SK-N-SH (cell line): ENCODE measurements at places on chromosomes 7 and 10. TPM values are rescaled to one million over a fixed set of nuclear protein-coding genes. Genes with fewer than 3 reads are reported as not detected.

GRCh38 chr7:29430279-29430949, 133.2 kb upstream of the PRR15 start:
- H3K36me3 ChIP-seq = no peaks in the 10 kb centered on the region
- H3K4me1 ChIP-seq = no peaks in the 10 kb centered on the region
- H3K4me3 ChIP-seq = no peak overlapping the region
- H3K27ac ChIP-seq = no peak overlapping the region

GRCh38 chr10:14415676-14416307, 85.1 kb upstream of the FRMD4A start:
- H3K27me3 ChIP-seq = no peaks in the 10 kb centered on the region
- H3K36me3 ChIP-seq = no peaks in the 10 kb centered on the region
- no peak overlapping the region for H3K27ac ChIP-seq
- no peak overlapping the region for H3K4me3 ChIP-seq
- no peak for DNase-seq

- H3K36me3 ChIP-seq = peaks cover 53% of the 10 kb centered on the region
- H3K27ac ChIP-seq = peak overlapping the region; percentile 90
- DNase-seq = no peak
- H3K4me3 ChIP-seq = no peak overlapping the region
- peaks cover 32% of the 10 kb centered on the region for H3K4me1 ChIP-seq
These were observed 32.3 kb downstream of the CALD1 start for GRCh38 chr7:134811765-134812164.

DNA sequence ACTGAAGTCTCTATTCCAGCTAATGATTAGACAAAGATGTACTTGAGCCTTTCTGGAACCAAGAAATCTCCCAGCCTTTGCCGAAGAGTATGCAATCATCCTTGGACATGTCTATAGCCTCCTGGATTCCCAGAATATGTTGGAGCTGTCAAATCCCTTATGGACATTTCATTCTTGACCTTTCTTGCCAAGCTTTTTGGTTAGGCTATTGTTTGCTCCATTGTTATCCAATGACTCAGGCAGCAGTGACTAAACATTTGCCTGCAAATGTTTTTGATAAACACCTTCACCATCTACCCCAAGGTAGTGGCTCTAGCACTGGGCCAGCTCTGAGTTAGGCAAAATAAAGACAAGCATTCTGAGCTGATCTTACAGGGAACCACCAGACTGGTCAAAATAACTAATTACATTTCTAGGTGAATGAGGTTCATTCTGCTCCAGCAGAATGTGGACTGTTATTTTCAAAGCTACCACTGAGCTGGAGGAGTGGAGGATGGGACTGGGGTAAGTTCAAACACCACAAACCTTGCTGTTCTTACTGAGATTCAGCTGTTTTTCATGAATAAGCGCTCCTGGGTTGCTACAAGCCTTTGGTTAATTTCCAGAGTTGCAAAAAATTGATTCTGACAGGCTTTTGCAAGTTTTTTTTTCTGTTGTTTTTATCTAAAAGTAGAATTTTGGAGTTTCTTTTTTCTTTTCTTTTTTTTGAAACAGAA, 81.0 kb downstream of the TMEM270 start:
- H3K36me3 ChIP-seq = no peaks in the 10 kb centered on the region
- H3K27ac ChIP-seq = peak overlapping the region; percentile 25; the same call in 1 of the 2 replicates
- H3K27me3 ChIP-seq = no peaks in the 10 kb centered on the region

- no peaks in the 10 kb centered on the region for H3K27me3 ChIP-seq
- no peak for DNase-seq
- no peak overlapping the region for H3K27ac ChIP-seq
- no peak overlapping the region for H3K4me3 ChIP-seq
- no peaks in the 10 kb centered on the region for H3K36me3 ChIP-seq
- no peaks in the 10 kb centered on the region for H3K4me1 ChIP-seq
These were observed 25.0 kb downstream of the SPAG6 start for GRCh38 chr10:22370320-22370719.

- H3K27me3 ChIP-seq = no peaks in the 10 kb centered on the region
- no peaks in the 10 kb centered on the region for H3K4me1 ChIP-seq
- H3K4me3 ChIP-seq = no peak overlapping the region
- DNase-seq = no peak
- H3K27ac ChIP-seq = no peak overlapping the region
These were observed 239.3 kb upstream of the PLPP4 start for GRCh38 chr10:120217736-120218135.

DNA sequence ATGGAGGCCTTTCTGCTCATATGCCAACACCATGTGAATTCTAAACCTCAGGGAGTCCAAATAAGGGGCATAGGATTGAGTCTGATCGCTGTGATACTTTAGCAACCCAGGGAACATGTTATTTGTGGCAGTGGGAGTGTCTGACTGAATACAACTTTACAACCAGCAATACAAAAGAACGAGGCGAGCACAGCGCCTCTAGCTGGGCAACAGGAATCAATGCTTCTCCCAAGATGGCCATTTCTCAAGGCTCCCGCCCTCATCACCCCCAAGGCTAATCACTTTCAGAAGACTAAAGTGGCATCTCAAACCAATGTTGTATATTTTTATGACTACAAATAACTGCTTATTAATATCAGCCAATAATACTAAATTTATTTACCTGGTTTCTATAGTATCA, 28.1 kb downstream of the YWHAG start:
- H3K27ac ChIP-seq = no peak overlapping the region
- peaks cover 41% of the 10 kb centered on the region for H3K36me3 ChIP-seq
- H3K4me1 ChIP-seq = peaks cover 18% of the 10 kb centered on the region
- H3K27me3 ChIP-seq = no peaks in the 10 kb centered on the region
- no peak for DNase-seq

DNA sequence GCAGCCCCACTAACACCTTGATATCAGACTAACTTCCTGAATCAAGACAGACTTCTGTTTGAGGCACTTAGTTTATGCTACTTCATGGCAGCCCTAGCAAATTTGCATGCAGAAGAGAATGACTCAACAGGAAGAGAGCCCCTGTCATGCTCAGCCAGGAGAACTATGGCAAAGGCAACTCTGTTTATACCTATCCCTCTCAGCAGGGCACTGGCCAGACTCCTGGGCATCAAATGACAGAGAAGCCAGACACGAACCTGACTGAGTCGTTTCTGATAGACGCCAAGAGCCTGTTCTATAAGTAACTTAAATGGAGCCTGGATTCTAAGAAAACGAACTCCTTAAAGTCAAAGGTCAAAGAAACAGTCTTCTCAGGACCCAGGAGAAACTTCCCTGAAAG, 50.9 kb upstream of the UNC5B start:
- H3K4me1 ChIP-seq = no peaks in the 10 kb centered on the region
- H3K27ac ChIP-seq = no peak overlapping the region
- H3K36me3 ChIP-seq = no peaks in the 10 kb centered on the region
- H3K27me3 ChIP-seq = no peaks in the 10 kb centered on the region
- H3K4me3 ChIP-seq = no peak overlapping the region

DNA sequence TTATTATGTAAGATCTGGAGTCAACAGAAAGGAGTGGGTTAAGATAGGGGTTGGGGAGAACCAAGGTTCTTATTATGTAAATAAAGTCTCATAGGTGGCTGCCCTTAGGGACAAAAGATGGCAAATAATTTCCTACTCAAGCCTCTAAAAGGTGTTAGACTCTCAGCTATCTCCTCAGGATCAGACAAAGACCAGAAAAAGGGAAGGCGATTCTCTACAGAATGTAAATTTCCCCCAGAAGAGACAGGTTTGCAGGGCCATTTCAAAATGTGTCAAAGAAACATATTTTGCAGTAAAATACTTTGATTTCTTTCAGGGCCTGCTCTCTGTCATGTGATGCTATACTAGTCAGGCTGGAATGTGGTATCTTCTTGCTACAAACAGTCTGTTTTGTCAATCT, 80.3 kb downstream of the MICU1 start:
- no peaks in the 10 kb centered on the region for H3K4me1 ChIP-seq
- DNase-seq = no peak
- H3K27ac ChIP-seq = no peak overlapping the region
- H3K4me3 ChIP-seq = no peak overlapping the region
- H3K36me3 ChIP-seq = peaks cover 16% of the 10 kb centered on the region

The PPP1R17 gene
- polyA plus RNA-seq = not detected in 2 replicates

GRCh38 chr7:55587687-55588378, 15.5 kb upstream of the VOPP1 start:
- no peak overlapping the region for H3K4me3 ChIP-seq
- no peak for DNase-seq
- no peaks in the 10 kb centered on the region for H3K36me3 ChIP-seq
- H3K27ac ChIP-seq = no peak overlapping the region

DNA sequence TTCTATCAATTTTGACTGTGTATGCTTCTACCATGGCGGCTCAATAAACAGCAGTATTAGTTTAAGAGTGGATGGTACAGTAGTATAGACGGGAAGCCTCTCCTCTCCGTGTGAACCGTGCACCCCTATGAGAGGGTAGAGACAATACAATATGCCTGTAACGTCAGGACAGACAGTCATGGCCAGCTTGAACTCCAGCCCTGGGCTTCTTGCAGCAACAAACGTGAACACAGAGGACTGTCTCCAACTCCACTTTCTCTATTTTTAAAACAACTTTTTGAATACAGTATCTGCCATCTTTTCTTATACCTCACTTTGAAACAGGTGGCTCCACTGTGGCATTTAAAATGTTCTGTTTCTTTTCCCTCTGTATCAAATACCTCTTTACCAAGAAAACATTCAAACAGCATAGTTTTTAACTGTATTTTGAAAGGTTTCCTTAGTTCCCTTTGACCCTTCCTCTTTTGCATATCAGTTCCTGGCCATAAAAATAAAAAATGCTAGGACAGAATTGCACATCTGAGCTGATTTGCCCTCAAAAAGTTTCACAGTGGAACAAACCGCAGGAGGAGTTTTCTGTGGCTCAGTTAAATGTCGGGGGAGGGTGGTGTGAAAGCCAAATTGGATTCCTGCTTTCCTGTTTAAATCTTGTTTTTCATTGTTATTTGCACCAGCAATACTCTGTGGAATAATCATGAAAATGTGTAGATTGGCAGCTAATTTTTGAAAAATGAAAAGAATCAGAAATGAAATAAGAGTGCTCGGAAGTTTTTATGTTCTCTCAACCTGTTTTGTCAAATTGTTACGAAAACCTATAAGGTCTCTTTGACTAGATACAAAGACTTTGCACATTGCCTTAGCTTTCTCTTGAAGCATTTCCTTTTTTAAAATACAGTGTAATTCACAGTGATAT, 8.0 kb downstream of the IKZF1 start:
- H3K36me3 ChIP-seq = no peaks in the 10 kb centered on the region
- no peaks in the 10 kb centered on the region for H3K27me3 ChIP-seq
- H3K4me1 ChIP-seq = no peaks in the 10 kb centered on the region; the same call in 1 of the 2 replicates
- DNase-seq = no peak
- no peak overlapping the region for H3K27ac ChIP-seq
- H3K4me3 ChIP-seq = no peak overlapping the region

GRCh38 chr10:96496281-96496925, 17.3 kb downstream of the TLL2 start:
- no peak for DNase-seq
- H3K27ac ChIP-seq = no peak overlapping the region
- H3K4me3 ChIP-seq = no peak overlapping the region
- H3K27me3 ChIP-seq = no peaks in the 10 kb centered on the region
- H3K36me3 ChIP-seq = no peaks in the 10 kb centered on the region

DNA sequence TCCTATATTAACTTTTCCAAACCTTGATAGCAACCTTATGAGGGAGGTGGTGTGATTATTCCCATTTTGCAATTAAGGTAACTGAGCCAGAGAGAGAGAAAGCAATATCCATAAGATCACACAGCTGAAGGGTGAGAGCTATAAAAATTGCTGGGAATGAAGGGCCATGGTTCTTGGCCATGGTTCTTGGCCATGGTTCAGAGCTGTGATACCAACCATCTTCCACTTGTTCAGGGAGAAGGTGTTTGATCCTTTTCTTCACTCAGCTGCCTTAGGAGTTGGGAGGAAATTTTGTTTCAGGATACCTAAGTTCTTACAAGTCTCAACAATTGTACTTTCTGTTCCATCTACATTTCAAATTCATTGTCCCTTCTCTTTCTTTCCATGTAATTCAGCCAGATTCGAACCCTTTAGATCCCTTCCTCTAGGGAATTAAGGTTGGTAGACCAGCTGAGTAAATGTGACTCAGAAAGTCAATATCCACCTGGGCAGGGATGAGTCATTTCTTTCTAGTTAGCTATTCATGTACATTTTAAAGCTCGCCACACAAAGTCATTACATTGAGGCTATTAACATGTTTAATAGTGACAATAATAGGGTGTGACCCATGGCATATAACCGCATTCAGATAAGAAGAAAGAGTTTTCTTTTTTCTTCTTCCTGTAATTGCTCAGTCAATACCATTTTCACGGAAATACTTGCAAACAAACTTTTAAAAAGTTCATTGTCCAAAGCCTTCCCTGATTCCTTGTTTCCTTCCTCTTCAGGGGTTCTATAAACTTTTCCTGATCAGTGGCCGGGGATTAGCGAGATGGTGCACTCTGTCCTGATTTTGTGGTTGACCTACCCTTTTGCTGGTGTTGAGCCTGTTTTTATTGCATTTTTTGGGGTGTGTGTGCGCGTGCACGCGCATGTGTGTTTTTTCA, 143.4 kb downstream of the TCF7L2 start:
- DNase-seq = no peak
- no peaks in the 10 kb centered on the region; the same call in 1 of the 2 replicates for H3K4me1 ChIP-seq
- H3K36me3 ChIP-seq = no peaks in the 10 kb centered on the region
- H3K4me3 ChIP-seq = no peak overlapping the region
- no peaks in the 10 kb centered on the region for H3K27me3 ChIP-seq

- no peaks in the 10 kb centered on the region for H3K27me3 ChIP-seq
- no peaks in the 10 kb centered on the region for H3K36me3 ChIP-seq
- peak; percentile 90 for DNase-seq
- H3K4me3 ChIP-seq = no peak overlapping the region
- no peaks in the 10 kb centered on the region for H3K4me1 ChIP-seq
These were observed 6.5 kb upstream of the DENND2A start for GRCh38 chr7:140646931-140647647.

The MTURN gene
- polyA plus RNA-seq = 9.0 and 12.9 TPM in 2 replicates

- no peaks in the 10 kb centered on the region for H3K36me3 ChIP-seq
- H3K4me1 ChIP-seq = peaks cover 12% of the 10 kb centered on the region; the same call in 1 of the 2 replicates
- no peak overlapping the region for H3K27ac ChIP-seq
- H3K4me3 ChIP-seq = no peak overlapping the region
These were observed 475.6 kb downstream of the PTPRN2 start for GRCh38 chr7:158111906-158112570.

- DNase-seq = no peak
- H3K36me3 ChIP-seq = no peaks in the 10 kb centered on the region
- H3K27ac ChIP-seq = no peak overlapping the region
These were observed 78.1 kb downstream of the HDAC9 start for GRCh38 chr7:18573410-18574234.

DNA sequence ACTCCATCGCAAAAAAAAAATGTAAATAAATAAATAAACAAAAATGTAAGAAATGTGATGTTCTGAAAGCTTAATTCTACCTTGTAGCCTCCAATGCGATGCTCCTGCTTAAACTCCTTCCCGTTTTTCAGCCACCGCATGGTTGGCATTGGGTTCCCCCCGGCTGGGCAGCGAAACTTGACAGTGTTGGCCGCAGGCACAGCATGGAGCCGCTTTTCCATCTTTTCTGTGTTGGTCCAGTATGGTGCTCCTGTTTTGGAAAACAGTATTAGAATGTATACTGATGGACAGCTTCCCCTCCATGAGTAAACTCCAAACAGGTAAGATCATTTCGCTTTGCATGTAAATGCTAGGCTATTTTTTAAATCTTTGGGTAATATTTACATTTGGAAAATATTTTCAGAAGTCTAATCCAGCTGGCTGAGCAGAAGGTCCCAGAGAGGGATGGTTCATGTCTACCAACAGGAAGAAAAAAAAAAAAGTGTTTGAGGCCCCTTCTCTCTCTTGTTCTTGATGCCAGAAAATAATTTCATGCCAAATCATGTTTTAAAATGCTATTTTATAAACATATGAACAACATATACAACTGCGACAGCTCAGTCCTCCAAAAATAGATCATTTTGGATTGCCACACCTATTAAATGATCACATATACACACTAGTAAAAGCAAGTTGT, 46.9 kb downstream of the FGFR2 start:
- no peaks in the 10 kb centered on the region for H3K4me1 ChIP-seq
- H3K36me3 ChIP-seq = no peaks in the 10 kb centered on the region
- H3K27me3 ChIP-seq = no peaks in the 10 kb centered on the region
- no peak overlapping the region for H3K27ac ChIP-seq
- DNase-seq = no peak
